Stimulated activated naive CD8-positive, alpha-beta T cell treated with anti-CD3 and anti-CD28 coated beads, Interleukin-15, Interleukin-2, amounts not matched to agents 100 U/mL and 50 U/mL, for 24 hours (primary cell): ENCODE measurements at places on chromosomes 2 and 18.
A peak's percentile ranks its signal among the peaks of the same experiment; 100 is the strongest.

DNA sequence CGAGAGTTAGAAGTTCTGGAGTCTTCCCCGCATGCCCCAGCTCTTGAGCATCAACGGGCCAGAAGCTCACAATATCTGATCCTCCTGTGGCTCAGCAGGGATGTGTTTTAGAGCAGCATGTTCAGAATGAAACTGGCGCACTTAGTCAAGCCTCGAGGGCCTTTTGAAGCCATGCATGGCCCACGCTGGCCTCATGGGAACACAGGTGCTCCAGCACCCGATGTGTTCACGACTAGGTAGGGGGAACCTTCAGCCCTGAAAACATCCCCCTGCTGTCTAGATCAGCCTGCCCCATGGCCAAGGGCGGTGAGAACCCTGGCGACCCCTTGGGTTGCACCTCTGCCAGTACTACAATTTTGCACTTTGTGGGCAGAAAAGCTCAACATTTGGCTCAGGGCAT, 32.8 kb downstream of the MSH6 start:
- peak; percentile 9 for DNase-seq

DNA sequence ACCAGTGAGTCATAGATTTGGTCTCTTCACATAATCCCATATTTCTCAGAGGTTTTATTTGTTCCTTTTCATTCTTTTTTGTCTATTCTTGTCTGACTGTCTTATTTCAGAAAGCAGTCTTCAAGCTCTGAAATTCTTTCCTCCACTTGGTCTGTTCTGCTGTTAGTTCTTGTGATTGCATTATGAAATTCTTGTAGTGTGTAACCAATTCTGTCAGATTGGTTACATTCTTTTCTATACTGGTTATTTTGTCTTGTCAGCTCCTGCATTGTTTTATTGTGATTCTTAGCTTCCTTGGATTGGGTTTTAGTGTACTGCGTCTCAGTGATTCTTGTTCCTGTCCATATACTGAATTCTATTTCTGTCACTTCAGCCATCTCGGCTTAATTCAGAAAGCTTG, 18.6 kb downstream of the EHBP1 start:
- no peak for DNase-seq

DNA sequence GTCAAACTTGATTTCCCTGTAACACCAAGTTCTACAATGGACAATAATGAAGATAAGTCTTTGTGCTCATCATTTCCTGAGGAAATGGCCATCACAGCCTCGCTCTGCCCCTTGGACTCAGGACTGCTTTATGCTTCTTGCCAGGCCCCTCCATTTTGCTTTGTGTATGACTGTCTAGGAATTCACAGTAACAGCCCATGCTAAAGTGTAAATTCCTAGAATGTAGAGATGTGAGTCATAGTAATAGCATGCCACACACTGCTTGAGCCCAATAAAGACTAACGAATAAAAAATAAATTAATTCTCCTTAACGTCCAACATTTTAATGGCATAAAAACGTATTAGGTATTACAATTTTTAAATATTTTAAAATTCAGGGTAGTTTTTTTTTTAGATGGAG, 226.5 kb downstream of the PID1 start:
- no peak for DNase-seq

- no peak for DNase-seq
Observed at GRCh38 chr2:128388499-128388941, 69.9 kb upstream of the HS6ST1 start.

DNA sequence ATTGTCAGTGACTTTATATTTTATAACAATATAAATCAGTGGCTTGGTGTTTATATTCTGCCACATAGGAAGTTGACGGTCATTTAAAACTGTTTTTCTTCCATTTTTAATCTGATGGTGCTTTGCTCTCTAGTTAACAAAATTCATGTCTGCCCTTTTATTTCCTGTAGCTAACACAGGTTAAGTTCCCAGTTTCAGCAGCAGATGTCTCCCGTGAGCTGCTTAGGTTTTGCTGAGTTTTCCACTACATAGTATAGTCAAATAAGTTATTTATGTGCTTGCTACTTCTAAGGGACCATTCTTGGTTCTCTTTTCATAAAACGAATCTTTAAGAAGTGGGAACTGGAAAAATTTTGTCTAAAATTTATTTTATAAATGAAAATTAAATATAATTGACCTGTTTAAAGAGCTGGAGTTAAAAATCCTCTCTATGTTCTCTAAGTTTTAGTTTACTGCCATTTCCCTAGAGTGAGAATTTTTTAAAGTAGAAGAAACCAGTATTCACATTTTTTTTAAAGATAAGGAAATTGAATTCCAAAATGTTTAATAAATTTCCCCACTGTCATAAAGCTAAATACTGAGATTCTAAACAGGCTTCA, 20.6 kb downstream of the HTR2B start:
- DNase-seq: peak; percentile 51

DNA sequence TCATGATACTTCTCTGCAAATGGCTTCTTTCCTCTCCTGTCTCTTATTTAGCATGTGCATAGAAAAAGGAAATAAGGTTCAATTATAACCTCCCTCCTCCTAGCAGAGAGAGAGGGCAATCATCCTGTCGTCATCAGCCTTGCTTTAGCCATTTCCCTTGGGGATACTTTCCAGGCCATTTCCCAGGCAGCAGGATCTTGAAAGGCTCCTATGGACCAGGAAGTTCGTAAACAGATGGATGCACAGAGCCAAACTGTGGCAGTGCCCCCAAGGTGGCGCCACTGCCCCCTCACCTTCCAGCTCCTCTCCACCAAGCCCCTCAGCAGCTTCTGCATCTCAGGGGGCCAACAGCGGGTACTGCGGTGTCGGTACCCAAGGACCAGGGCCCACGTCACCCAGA, 157.4 kb downstream of the DTNA start:
- no peak for DNase-seq

DNA sequence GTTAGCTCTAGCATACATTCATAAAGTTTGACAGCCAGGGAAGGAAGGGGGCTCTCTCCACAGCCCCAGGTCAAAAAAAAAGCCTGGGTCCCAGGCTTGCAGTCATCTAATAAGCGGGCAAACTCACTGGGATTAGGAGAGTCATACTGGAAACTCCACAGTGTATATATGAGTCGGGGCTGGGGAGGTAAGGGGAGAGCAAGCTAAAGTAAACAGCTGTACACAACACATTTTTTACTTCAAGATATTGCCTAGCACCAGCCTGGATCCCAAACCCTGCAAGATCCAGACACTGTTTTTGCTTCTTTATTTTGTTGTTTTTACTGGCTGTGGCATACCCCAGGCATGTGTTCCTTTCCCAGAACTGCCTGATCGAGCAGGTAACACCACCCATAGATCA, 291.3 kb upstream of the TANK start:
- DNase-seq: no peak

- no peak for DNase-seq
Observed at GRCh38 chr2:204495381-204495780, 49.9 kb upstream of the PARD3B start.

GRCh38 chr18:12296087-12296403, 12.0 kb upstream of the TUBB6 start:
- no peak for DNase-seq

DNA sequence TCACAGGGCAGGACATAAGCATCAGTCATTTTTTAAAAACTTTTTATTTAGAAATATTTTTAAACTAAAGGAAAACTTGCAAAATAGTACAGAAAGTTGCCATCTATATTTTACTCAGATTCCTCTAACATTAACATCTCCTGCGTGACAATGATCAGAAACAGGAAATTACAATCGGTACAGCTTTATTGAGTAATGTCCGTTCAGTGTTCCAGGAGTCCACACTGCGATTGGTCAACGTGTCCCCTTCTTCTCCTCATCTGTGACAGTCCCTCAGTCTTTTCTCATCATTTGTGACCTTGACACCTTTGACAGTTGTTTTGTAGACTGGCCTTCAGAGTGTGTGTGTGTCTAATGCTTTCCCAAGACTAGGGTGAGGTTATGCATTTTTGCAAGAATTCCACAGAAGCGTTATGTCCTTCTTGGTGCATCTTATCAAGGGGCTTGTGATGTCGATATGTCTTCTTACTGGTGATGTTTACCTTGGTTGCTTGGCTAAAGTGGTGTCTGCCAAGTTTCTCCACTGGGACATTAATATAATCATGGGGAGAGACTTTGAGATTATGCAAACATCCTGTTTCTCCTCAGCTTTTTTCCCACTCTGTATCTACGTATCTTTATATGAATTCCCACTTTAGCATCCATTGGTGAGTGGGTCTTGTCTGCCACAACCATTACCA, 21.4 kb upstream of the TMEM177 start:
- DNase-seq: no peak

DNA sequence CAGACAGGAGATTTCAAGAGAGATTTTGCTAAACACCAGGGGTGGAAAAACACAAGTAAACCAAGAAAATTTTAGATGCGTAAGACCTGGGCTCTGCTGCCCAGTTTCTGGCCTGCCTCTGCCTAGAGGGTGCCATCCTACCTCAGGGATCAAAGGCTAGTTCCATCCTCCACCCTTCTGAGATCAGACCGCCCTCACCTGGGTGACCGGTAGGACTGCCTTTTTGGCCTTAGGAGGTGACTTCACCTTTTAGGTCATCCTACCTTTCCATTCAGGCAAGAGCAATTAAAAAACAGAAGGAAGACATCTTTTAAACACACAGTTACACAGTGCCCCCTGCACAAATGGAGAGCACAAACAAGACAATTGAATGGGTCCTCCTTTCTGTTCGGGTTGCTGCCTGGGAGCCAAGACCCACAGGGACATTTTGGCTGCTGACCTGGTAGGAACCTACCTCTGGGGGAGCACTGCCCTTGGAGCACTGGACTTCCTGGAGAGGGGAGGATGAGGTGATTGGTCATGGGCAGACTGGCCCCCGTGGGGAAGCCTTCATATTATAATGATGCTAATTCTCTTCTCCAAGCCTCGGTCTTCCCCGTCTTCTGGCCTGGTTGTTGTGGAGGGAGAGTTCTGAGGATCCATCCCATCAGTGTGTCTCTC, 3.1 kb downstream of the PSD4 start:
- no peak for DNase-seq

DNA sequence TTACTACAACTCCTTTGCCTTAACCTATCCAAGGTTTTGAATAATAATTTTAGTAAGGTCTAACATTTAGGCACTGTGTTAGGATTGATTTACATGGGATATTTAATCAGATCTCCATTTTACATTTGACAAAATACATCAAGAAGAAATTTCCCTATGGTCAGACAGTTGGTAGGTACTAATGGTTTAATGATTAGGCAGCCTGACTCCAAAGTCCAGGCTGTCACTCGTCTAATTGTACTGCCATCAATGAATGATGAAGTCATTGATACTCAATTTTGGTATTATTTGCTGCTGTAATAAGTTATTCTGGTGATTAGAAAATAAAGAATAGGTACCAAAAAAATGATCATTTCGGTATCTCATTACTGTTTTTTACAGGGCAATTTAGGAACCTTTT, 14.1 kb downstream of the BBS5 start:
- no peak for DNase-seq

DNA sequence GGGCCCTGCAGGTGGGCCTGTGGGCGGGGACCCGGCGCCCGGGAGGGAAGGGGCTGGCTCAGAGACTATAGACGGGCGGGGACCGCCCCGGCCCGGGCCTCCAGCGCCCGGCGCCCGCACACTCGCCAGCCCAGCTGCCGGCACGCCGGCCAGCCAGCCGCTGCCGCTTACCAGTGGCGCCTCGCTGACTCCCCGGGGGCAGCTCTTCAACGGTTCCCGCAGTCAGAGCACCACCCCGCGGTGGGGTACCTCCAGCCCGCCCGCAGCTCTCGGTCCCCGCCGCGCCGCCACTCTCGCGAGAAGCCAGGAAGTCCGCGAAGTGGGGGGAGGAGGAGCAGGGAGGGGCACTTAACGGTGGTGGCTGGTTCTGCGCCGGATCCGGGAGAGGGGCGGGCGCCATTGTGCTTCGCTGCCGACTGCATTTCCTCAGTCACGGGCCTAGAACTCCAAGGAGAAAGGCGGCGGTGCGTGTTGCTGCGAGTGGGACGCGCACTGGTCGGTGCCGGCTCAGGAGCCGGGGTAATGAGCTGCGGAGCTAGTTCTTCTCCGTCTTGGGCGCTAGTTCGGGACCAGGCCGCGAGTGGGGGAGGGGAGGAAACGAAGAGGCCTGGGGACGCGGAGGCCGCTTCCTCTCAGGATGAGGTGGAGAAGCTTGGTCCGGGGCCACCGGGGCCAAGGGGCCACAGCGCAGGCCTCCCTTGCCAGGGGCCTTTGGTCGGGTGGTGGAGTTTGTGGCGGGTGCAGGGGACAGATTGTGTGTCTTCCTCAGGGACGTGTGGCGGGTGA, at the start of gene MARCHF7:
Gene MARCHF7, plus strand, starts transcription at position 364 of the 786 bp plus-strand sequence. CDS start 16,517 bp downstream, outside the sequence.
- peak; percentile 97 for DNase-seq

- DNase-seq: no peak
Observed at GRCh38 chr2:70906439-70907005, 29.2 kb upstream of the ATP6V1B1 start.

- DNase-seq: no peak
Observed at GRCh38 chr2:156445296-156446220, 9.4 kb downstream of the GPD2 start.

GRCh38 chr2:193793914-193794313, 1599.2 kb upstream of the TMEFF2 start:
- DNase-seq: no peak

- DNase-seq: no peak
Observed at GRCh38 chr2:232295971-232296370, 82.6 kb upstream of the ALPP start.

- DNase-seq: no peak
Observed at GRCh38 chr2:24404491-24404921, 44.2 kb upstream of the ITSN2 start.

DNA sequence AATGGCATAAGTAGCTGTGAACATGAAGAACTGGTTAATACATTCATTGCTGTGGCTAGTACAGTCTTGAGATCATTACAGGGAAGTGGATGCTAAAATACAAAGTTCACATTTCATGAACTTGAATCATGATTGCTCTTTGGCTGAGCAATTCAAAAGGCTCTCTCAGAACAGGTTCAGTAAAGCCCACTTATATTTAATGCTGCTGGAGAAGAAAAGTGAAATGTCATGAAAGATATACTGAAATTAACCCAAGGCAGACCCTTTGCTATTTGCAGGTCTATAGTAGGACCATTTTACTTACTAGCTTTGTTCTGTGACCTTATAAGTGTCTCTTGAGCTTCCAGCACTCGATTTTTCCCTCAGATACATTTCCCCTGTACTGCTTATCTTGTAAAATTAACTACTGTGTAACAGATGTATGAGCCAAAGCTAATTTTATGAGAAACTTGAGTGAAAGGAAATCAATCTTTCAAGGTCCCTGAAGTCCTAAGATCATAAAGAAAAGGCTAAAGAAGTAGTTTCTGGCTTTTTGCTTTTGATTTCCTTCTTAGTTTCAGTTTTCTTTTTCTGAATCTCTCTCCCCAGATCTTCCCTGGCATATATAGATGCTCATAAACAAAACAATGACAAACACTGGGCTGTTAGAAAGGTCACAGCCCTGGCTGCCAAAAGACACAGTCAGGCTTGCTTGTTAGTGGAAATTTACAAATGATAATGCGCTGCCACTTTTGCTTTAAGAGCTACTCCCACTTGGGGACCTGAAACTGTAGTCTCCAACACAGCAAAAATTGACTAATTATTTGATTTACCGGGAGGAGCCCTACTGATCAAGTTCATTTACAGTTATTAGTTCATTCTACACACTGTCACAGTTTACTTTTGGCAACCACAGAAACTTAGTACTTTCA, 132.7 kb upstream of the XPO1 start:
- no peak for DNase-seq

GRCh38 chr2:68418419-68418818, 48.7 kb downstream of the FBXO48 start:
- DNase-seq: no peak

GRCh38 chr2:55729136-55729685, 35.6 kb upstream of the PNPT1 start:
- DNase-seq: no peak
